AG04450 (cell line): ENCODE measurements at places on chromosomes 13 and 19. TPM values are rescaled to one million over a fixed set of nuclear protein-coding genes. Genes with fewer than 3 reads are reported as not detected.

Gene CHMP2A
- polyA plus RNA-seq, result 173 and 181 TPM in 2 replicates

Gene LMTK3
- polyA plus RNA-seq, result 0.25 TPM in 2 replicates

Gene ANKLE1
- 0.33 and 0.36 TPM in 2 replicates for polyA plus RNA-seq

DNA sequence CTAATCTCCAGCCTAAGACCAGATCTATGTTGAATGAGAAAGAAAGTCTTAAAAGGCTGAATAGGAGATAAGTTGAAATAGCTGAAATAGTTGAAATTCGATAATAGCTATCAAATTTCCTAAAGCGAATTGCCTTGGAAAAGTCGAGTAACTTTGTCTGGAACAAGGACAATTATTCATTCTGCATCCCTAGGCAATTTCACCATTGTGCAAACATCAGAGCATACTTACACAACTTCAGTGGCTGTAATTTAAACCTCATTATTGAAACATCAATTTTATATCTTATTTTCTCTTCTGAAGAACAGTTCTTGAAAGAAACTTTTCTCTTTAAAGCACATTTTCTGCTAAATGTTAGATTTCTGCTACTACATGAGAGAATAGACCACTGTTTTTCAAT lies 13.6 kb downstream of the TNFSF13B start:
- no peak for DNase-seq

- no peak for DNase-seq
These were observed 5.0 kb downstream of the RDH8 start for GRCh38 chr19:10018263-10018662.

GRCh38 chr19:3830621-3831589 lies 37.9 kb downstream of the ZFR2 start:
- no peak for DNase-seq
